Inflammatory macrophage treated with lipopolysaccharide for 4 hours (primary cell): ENCODE measurements at places on chromosomes 12 and 14.

GRCh38 chr12:63893170-63893569 lies 48.7 kb downstream of the SRGAP1 start:
- no peak for DNase-seq

DNA sequence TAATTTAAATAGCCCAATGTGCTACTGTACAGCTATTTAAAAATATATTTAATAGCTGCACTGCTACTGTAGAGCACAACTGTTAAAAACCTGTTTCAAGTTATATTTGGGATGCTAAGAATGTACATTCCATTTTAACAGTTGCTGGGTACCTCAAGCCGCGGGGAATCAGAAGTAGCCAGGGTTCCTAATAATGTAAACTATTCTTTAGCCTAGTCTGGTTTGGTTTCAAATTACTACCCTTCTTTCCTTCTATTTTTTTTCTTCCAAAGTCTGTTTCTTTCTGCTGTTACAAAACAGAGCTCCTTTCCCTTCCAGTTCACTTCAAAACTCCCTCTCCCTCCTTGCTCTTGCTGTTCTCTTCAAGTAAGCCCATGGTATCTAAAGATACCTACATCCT lies 21.3 kb downstream of the SCAF11 start:
- no peak for DNase-seq

DNA sequence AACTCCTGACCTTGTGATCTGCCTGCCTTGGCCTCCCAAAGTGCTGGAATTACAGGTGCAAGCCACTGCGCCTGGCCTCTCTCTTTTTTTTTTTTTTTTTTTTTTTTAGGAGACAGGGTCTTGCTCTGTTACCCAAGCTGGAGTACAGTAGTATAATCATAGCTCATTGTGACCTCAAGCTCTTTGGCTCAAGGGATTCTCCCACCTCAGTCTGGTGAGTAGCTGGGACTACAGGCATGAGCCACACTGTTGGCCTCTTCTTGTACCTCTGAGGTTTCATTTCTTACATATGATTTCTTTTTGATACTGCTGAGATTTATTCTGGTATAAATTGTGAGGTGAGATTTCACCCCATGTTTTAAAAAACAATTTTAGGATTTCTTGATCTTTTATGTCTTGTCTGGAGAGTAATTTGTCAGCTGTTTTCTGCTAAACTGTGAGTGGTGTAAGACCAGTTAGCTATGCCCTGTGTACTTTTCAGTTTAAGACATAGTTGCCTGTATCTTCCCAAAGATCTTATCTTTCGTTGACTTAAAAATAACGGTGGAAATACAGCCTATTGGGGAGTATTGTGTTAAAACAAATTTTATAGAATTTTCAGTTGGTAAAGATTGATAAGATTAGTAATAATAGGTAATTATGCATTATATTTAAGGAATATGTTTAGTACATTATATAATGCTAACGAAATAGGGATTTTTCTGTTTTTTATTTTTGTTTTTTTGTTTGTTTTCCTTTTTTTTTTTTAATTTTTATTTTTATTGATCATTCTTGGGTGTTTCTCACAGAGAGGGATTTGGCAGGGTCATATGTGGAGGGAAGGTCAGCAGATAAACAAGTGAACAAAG lies 31.7 kb downstream of the WDR20 start:
- DNase-seq: no peak

- peak; percentile 96 for DNase-seq
Measured at GRCh38 chr12:121917950-121918678, at the start of gene CFAP251. TSS of gene CFAP251 (plus strand) at chr12:121918592. CDS start at chr12:121921306, 2,714 bp downstream.

DNA sequence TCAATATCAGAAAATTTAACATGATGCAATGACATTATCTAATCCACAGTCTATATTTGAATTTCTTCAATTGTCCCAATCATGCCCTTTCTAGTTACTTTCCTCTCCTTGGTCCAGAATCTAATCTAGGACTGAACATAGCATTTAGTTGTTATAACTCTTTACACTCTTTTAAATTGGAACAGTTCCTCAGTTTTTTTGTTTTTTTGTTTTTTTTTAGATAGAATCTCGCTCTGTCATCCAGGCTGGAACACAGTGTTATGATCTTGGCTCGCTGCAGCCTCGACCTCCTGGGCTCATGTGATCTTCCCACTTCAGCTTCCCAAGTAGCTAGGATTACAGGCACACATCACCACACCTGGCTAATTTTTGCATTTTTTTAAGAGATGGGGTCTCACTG lies 63.1 kb downstream of the RERG start:
- no peak for DNase-seq

GRCh38 chr14:99506276-99506675 lies 25.1 kb downstream of the CCNK start:
- DNase-seq: no peak

DNA sequence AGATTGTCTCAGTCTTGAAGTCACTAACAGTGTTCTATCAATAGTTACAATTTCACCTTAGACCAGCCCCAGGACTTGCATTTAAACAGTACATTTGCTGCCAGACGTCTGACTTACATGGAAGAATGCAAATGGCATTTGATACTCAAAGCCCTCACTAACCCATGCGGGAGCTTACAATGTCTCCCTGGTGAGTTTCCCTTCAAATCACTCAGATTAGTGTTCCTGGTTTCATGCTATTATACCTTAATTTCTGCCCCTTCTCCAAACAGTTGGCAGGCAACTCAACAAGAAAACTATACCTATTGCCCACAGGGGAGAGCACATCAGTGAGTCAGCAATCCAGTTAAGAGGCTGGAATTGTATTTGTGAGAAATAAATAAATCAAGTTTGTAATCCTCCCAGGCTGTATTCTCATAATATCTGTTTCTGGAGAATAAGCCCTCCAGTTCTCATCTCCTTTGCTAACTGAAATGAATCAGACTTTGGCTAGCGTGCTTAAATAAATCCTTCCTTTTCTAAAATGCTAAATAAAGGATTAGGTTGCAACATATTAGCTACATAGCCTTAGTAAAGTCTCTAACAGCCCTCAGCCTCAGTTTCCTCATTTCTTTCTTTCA lies 23.7 kb downstream of the GSTZ1 start:
- no peak for DNase-seq

DNA sequence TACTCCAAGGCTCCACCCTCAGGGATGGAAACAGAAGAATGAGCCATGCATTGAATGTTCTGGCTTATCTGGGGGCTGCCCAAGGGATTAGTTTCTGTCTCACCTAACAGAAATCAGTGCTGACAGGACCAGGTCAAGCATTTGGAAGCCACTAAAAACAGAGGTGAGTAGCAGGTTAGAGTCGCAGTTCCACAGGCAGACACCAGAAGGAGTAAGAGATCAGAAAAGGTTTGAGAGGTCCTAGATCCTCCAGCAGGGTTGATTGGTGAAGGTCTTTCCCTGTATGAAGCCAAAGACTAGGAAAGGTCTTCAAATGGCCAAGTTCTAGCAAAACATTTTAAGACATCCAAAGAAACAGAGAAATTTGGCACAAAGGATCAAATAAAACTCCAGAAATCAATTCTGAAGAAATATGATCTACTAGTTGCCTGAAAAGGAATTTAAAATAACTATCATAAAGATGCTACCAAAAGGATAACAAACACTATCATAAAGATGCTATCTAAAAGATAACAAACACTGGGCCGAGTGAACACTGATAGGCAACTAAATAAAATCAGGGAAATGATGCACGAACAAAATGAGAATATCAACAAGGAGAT lies 19.5 kb upstream of the TTC9 start:
- peak; percentile 46 for DNase-seq

DNA sequence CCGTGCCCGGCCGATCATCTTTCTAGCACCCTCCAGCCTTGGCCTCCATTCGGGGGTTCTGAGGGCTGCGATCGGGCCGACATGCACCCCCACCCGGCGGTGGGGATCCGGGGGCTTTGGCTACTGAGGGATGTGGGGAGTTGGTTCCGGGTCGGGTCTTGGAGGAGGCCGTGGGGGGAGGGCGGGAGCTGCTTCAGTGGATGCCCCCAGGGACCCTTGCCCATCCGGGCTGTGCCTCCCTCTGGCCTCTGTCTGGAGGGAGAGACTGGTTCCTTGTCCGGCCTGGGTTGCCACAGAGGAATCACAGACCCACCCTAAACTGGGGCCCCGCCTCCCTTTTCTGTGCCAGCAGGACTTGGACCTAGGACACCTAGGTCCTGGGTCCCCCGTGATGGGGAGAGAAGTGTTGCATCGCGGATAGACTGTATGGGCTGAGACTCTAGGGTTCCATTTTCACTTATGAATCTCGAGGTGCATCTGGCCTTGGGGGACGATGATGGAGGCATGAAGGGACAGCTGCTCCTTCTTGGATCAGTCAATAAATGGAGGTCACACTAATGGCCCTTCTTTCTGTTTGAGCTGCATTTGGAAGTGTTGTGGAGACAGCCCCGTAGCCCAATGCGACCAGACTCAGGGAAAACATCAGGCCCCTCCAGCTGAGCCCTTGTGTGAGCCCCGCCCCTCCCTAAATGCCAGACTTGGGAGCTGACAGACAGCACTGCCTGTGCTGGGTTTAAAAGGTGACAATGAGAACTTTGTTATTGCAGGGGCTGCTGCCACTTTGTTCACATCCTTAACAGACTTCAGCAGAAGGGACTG lies 577 bp downstream of the DTX3 start:
- DNase-seq: no peak

DNA sequence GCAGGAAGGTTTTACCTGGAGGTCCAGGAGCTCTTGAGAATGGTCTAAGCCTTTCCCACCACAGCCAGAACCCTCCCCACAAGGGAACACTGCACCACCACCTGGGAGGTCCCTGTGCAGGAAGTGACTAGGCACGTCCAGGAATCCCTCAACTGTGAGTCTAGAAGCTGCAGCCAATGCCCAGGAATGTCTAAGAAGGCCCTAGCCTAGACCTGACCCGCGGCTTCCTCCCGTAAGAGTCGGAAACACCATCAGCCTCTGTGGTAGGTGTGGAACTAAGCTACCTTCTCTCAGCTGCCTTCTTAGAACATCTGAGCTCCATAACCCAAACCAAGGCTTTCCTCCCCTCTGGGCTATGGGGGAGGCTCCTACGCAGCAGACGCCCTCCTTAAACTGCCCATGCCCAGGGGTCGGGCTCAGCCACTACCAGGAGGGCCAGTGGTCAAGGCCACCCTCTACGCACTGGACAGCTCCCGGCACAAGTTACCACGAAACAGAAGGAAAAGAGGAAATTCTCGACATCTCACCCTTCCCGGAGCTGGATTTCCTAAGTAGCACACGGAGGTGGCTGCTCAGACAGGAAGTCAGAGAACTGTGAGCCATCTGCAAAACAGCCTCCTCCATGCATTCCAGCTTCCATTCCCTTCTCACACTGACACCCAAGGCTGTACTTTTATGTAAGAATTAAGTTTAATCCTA lies 25.5 kb downstream of the ZFYVE21 start:
- DNase-seq: peak; percentile 40

DNA sequence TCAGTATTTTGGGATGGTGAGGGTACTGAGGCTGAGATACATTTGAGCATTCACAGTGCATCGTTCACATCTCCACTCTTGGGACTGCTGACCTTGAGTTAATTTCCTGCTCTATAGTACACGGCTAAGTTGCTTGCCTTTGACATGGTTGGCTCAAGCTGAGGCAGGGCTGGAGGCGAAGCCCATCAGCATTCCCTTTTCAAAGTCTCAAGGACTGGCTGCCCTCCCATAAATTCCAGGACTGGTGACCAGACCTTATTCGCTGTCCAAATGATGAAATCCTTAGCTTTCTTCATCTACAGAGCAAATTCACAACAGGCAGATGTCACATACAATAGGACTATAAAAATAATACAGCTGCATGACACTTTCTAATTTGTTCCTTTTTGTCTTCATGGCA lies 85.9 kb downstream of the SSPN start:
- no peak for DNase-seq

- DNase-seq: no peak
Measured at GRCh38 chr14:49961270-49962222, 68.7 kb downstream of the ARF6 start.

DNA sequence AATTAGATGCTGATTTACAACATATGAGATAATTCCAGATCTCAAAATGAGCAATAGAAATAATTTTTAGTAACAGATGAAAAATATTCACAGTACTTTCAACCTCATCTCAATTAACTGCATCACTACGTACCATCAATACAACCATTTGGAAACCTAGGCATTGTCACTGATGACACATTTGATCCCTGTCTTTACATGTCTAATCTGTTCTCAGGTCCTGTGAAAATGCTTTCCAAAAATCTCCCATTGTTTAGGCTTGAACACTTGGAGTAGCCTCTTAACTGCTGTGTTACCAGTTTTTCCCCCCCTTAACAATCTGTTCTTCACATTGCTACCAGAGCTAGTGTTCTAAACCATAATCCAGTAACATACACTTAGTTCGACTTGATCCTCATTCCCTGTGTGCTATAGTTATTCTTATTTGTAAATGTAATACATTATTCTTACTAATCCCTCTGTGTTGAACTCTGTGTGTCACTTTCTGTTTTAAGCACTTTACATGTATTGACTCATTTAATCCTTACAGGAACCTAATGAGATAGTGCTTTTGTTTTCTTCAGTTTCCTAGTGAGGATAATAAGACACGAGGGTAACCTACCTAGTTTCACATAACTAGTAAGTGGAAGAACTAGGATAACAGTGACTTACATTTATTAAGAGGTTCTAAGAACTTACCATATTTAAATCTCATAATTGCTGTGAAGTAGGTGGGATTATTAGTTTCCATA lies 41.7 kb downstream of the LARP4 start:
- peak; percentile 0 for DNase-seq

- no peak for DNase-seq
Measured at GRCh38 chr14:22412926-22413411, 176.1 kb downstream of the DAD1 start.

- no peak for DNase-seq
Measured at GRCh38 chr14:65478596-65478995, 66.1 kb downstream of the FUT8 start.

- DNase-seq: no peak
Measured at GRCh38 chr14:99188731-99189191, 83.2 kb downstream of the BCL11B start.

GRCh38 chr14:88533064-88533602 lies 21.7 kb downstream of the PTPN21 start:
- no peak for DNase-seq

DNA sequence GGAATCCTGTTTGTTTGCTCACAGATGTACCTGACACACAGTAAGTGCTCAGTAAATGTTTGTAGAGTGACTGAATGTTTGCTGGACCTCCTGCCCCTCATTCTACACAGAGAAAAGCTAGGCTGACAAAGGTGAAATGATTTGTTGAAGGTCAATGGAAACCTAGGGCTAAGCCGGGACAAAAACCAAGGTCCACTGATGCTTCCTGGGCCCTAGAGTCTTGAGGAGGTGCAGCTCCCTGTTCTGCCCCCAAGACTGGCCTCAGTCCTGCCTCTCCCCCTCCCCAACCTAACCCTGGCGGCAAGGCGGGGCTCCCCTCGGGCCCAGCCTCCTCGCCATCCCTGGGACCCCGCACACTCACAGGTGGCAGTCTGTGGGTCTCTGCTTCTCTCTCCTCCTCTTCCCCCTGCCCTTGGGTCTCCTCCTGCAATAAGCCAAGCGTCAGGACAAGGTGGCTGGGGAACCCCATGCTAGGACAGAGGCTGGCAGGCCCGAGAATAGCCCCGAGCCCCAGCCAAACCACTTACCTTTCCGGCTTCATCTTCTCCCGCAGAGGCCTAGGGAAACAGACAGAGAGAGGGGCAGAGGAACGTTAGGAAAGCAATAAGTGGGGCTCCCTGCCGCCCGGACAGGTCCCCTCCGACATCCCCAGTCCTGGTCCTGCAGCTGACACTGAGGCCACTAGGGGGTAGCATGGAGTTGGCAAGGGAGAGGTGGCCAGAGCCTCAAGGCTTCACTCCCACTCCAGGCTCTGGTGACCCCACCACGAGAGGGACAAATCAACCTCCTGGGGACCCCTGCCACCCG lies 9.3 kb downstream of the PGF start:
- DNase-seq: peak; percentile 68

- no peak for DNase-seq
Measured at GRCh38 chr12:11798856-11799501, 149.5 kb downstream of the ETV6 start.
